ENCODE measurements at places on chromosomes 1 and 21.

- DNase-seq, result no peak
- no peak overlapping the region for H3K4me3 ChIP-seq
- H3K4me1 ChIP-seq, result no peaks in the 10 kb centered on the region
- no peaks in the 10 kb centered on the region for H3K36me3 ChIP-seq
- H3K27me3 ChIP-seq, result peaks cover 3% of the 10 kb centered on the region
Observed at GRCh38 chr1:171220081-171220420, 28.2 kb upstream of the FMO1 start.

DNA sequence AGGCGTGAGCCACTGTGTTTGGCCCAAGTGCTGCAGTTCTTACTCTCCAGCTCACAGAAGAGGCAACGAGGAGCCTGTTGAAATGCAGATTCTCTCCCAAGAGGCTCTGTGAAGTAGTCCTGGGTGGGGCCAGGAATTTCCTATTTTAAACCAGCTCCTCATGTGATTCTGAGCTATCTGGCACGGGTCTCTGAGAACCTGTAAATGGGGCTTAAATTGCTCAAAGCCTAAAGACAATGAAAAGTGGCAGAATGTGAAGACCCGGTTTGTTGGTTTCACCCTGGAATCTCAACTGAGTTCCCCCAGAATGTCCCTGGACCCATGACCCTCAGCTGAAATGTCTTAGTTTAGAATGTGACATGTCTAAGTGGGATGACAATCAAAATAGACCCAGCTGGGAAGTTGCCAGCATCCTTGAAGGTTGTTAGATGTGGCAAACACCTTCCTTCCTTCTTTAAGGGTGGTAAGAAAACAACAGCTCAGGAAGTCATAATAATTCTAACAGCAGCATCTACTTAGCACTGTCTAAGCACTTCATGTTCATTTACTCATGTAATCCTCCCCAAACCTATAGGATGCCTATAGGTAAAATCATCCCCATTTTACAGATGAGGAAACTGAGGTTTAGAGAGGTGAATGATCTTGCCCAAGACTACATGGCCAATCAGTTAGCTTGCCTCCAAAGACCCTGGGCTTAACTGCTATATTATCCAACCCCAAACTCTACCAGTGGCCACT is 20.9 kb upstream of the ATP5PO start:
- H3K27me3 ChIP-seq, result no peaks in the 10 kb centered on the region
- H3K27ac ChIP-seq, result peak overlapping the region; percentile 99
- peak overlapping the region; percentile 16 for H3K4me3 ChIP-seq
- H3K36me3 ChIP-seq, result peaks cover 21% of the 10 kb centered on the region
- DNase-seq, result peak; percentile 50

GRCh38 chr1:9676815-9677393 is 25.4 kb downstream of the PIK3CD start:
- no peak for DNase-seq
- H3K36me3 ChIP-seq, result peaks cover 29% of the 10 kb centered on the region
- H3K27ac ChIP-seq, result peak overlapping the region; percentile 35
- H3K4me3 ChIP-seq, result no peak overlapping the region
- peaks cover 52% of the 10 kb centered on the region for H3K4me1 ChIP-seq
- H3K27me3 ChIP-seq, result no peaks in the 10 kb centered on the region

DNA sequence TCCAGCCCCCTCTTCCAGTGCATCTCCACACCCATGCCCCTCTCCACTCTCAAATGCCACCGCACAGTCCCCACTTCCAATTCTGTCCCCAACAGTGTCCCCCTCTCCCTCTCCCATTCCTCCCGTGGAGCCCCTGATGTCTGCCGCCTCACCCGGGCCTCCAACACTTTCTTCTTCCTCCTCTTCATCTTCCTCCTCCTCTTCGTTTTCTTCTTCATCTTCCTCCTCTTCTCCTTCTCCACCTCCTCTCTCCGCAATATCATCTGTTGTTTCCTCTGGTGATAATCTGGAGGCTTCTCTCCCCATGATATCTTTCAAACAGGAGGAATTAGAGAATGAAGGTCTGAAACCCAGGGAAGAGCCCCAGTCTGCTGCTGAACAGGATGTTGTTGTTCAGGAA is 80.8 kb downstream of the PRDM2 start:
- no peaks in the 10 kb centered on the region for H3K27me3 ChIP-seq
- peaks cover 39% of the 10 kb centered on the region for H3K36me3 ChIP-seq

DNA sequence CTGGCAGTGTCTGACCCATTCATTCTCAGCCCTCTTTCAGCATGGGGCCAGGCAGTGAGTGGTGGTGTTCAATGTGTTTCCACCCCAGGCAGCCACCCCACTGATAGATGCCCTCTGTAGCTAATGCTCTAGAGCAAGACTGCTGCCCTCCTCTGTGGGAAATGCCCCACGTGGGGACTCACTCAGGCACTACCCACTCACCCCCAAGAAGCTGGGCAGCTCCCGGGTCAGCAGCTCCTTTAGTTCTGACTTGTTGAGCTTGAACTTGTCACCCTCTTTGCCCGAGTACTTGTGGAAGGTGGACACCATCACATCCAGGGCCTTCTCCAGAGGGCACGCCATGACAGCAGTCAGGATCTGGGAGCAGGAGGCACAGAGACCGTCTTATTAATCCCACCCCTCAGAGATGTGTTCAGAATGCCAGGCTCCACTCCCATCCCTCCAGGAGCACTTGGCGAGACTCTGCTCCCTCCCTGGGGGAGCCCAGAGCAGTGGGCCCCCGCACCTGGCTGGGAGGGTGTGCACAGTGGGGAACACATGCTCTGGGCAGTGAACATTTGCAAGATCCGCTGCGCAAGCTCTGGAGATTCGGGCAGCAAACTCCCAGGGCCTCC is 1.0 kb downstream of the S100A4 start:
- peaks cover 82% of the 10 kb centered on the region for H3K4me1 ChIP-seq
- no peaks in the 10 kb centered on the region for H3K27me3 ChIP-seq
- DNase-seq, result no peak

- peaks cover 44% of the 10 kb centered on the region for H3K4me1 ChIP-seq
- peak overlapping the region; percentile 6 for H3K27ac ChIP-seq
- peak; percentile 53 for DNase-seq
- no peak overlapping the region for H3K4me3 ChIP-seq
Observed at GRCh38 chr1:147549526-147549925, 8.2 kb downstream of the BCL9 start.

DNA sequence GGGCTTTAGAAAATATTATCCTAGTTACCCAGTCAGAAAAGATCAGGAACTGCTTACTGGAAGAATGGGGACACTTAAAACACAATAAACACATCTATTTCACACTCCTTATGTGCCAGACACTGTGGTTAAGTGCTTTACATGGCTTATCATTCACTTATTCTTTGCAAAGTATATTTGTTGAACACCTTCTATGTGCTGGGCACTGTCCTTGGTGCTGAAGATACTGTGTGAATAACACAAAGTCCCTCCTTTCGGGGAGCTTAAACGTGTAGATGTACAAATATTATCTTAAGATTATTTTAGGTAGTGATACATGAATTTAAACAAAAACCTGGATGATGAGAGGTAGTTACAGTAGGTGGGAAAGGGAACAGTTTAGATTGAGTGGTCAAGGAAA is 169.3 kb downstream of the ST6GALNAC5 start:
- no peaks in the 10 kb centered on the region for H3K36me3 ChIP-seq
- no peak overlapping the region for H3K4me3 ChIP-seq
- H3K4me1 ChIP-seq, result no peaks in the 10 kb centered on the region
- no peak for DNase-seq

GRCh38 chr1:46621930-46622329 is 5.3 kb upstream of the MOB3C start:
- H3K27ac ChIP-seq, result no peak overlapping the region
- H3K27me3 ChIP-seq, result no peaks in the 10 kb centered on the region
- peaks cover 13% of the 10 kb centered on the region for H3K4me1 ChIP-seq
- no peak for DNase-seq

- H3K27ac ChIP-seq, result no peak overlapping the region
- H3K27me3 ChIP-seq, result no peaks in the 10 kb centered on the region
- no peaks in the 10 kb centered on the region for H3K4me1 ChIP-seq
- DNase-seq, result no peak
Observed at GRCh38 chr1:217574265-217574949, 56.5 kb downstream of the GPATCH2 start.

DNA sequence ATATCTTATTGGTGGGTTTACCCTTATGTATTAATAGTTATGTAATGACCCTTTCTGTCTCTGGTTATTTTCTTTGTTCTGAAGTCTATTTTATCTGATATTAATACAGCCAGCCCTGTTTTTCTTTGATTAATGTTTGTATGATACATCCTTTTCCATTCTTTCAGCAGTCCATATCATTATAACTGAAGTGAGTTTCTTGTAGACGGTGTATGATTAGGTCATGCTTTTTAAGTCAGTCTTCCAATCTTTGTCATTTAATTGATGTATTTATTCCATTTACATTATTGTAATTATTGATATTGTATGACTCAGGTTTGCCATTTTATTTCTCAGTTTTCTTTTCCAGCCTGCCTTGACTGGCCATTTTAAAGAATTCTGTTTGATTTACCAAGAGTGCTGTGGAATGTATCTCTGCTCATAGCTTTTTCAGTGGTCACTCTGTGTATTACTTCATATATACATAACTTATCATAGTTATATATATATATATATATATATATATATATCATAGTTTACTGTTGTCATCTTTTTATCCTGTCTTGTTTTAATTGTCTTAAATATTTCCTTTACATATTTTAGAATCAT is 10.5 kb downstream of the RAB4A start:
- H3K27me3 ChIP-seq, result no peaks in the 10 kb centered on the region
- H3K4me1 ChIP-seq, result peaks cover 42% of the 10 kb centered on the region
- H3K36me3 ChIP-seq, result peaks cover 6% of the 10 kb centered on the region
- H3K27ac ChIP-seq, result peak overlapping the region; percentile 7
- no peak for DNase-seq

Measured in activated CD4-positive, alpha-beta memory T cell treated with anti-CD3 and anti-CD28 coated beads for 36 hours (primary cell).